Inflammatory macrophage (primary cell): ENCODE measurements at places on chromosomes 13 and 19.

GRCh38 chr13:48264058-48264457 lies 31.1 kb downstream of the ITM2B start:
- DNase-seq, result peak; percentile 59

DNA sequence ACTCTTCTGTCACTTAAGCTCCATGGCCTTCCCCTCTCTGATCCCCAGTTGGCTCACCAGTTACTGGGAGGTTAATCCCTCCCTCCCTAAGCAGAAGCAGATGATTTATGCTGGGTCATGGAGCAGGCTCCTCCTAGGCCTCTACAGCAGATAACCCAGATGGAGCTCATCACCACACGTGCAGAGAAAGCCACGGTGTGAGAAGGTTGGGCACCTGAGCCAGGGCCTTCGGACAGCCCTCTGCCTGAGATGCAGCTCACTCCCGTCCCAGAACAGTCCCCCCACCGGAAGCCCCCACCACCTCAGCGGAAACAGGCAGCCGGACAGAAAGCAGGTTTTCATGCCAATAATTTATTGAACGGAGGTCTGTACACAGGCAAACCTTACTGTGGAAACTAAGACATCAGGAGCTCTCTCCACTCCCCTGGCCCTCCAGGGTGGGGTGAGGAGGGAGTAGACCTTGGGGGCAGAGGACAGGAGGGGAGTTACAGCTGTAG lies 9.8 kb downstream of the ZNF526 start:
- DNase-seq, result no peak

DNA sequence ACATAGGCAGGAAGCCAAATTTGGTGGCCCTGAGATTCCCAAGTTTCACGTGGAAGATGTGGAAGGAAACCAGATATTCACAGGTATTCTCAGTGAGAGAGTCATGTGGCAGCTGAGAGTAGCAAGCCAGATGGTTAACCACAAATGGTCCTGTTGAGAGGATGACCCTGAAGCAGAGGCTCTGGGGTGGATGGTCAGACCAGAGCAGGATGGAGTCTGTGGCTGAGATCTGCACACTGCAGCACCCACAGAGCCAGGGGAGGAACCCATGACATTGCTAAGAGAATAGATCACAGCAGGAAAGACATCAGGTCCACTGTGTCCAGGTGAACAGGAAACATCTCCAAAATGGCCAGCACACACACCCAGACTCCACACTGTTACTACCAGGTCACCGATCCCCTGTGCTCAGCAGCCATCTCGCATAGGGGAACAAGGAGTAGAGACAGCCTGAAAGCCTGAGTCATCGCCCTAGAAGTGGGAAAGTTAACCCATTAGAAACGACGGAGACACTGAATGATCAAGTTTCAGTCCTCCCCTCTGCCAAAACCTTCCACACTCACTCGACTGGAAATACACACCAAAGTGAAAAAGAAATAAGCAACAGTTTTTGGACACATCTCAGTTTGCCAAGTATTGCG lies 160.0 kb downstream of the RBM26 start:
- DNase-seq, result no peak

- peak; percentile 61 for DNase-seq
Measured at GRCh38 chr19:41646589-41647204, 19.8 kb upstream of the CEACAM4 start.

DNA sequence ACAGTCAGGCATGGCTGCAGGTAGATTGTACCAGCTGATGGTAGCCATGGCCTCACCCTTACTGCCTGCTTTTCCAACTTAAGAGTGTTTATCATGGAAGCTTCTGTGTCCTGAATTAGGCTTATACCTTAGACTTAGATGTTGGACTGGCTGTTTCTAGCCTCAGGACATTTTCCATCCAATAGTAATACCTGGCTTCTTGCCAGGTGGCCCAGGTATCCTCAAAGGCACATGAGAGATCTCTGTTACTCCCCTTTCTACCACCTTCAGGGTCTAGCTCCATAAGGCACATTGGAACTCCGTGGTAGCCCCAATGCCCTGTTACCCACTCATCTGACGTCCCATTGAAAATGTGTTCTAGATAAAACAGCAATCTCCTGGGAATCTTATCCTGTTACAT lies 407.5 kb downstream of the SPRY2 start:
- DNase-seq, result no peak

DNA sequence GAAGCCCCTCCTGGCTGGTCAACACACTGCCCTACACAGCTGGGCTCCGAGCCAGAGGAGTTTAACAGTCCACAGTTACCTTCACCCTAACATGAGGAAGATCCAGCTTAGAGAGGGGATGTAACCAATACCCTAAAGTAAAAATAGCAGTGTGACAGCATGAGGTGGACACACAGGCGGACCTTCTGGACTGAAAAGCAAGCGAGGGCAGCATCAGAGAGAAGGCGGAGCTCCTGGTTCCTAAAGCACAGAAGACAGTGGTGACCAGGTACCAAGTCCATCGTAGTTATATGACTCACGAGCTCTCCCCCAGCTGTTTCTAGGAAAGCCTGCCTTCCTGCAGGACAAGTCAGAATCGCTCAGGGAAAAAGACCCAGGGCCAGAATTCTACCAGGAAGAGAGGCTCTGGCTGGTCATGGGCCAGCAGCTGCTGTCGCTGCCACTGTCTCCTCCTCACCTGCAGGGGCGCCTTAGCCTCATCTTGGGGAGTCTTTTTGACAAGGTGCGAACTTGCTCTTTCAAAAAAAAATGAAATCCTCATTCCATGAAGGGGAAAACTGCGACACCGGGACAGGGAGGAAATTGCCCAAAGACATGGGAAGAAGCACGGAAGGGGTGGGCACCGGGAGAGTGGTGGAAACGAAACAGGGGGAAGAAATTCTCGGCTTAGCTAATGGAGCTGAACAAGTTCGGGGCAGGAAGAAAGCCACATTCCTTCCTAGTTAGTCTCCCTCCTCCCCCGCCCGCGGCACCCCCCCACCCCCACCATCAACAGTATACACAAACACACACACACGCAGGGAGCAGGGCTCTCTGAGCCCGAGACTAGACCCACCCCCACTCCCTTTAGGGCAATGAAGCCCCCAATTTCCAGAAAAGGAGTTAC lies 1.7 kb downstream of the ELL start:
- DNase-seq, result peak; percentile 36

DNA sequence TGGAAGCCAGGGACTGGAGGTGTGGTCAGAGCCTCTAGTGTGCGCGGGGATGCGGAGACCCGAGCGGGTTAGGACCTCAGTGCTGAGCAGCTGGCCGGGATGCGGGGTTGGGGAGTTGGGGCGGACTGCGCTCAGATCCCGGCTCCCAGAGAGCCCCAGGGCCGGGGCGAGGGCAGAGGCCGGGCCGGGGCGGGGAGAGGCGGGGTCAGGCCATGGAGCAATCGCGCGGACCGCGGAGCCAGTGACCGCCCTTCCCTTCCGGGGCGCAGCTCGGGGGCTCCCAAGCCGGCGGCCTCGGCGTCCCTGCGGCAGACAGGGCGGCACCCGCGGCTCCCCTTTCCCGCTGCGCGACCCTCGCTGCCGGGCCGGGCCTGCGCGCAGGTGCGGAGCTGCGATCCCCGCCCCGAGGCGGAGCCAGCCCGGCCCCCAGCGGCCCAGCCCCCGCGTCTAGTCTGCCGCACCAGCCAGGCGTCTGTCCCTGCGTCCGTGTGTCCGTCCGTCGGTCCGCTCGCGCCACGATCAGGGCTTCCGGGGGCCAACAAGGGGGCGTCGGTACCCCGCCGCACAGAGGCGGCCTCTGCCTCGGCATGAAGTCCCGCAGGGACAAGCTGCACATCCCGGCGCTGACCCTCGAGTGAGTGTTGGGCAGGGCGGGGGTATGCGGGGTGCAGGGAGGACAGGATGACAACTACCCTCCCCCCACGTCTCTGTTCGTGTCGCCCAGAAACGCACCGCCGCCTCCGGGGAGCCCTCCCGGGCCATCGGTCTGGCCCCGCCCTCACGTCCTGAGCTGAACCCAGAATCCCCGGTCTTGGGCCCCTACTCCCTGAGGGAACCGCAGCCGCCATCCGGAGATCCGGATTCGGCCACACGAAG lies 12.4 kb downstream of the MAST3 start:
- DNase-seq, result peak; percentile 57

DNA sequence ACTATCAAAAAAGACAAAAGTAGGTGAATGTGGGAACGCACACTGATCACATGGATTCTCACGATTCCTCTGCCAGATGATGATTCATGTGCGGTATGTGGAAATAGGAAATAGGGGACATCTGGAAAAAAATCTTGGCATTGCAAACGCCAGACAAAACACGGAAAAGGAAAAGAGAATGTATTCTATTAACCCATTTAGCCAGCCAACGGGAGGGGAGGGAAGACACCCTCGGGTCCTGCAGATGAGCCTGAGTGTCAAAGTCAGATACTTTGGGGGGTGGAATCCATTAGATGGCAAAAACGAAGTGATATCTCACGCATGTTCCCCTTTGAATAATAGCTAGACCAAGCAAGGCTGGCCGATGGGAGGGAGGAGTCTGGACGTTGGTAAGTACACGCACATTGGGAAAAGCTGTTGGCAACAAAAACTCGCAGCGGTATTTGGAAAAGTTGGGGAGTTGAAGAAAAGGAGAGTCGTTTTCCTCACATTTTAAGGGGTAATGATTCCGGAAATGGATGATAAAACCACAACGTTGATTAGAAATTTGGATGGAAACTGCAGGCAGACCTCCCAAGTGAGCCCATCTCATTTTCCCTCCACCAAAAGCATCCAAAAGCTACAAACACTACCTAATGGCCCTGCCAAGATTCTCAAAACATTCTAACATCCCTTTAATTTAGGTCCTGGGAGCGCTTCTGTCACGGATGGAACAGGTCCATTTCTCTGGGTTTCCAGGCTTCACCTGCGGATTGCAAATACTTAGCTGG lies 73.6 kb downstream of the COL4A1 start:
- no peak for DNase-seq

DNA sequence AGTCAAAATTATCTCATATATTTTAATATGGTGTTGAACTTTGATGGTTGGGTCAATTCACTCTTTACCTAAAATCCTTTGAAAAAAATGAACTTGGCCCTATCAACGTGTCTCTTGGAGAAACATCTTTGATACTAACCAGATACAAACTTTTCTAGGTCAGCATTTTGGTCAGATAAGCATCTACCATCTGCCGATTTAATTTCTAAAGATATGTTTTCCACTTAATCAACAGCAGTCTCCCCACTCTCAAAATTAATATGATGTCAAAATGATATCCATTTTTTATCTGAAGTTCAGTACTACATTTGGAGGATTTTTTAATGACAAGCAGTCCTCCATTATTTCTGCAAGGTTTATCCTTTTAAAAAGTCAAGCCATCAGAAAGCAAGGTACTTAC lies 288.8 kb downstream of the DIAPH3 start:
- no peak for DNase-seq

DNA sequence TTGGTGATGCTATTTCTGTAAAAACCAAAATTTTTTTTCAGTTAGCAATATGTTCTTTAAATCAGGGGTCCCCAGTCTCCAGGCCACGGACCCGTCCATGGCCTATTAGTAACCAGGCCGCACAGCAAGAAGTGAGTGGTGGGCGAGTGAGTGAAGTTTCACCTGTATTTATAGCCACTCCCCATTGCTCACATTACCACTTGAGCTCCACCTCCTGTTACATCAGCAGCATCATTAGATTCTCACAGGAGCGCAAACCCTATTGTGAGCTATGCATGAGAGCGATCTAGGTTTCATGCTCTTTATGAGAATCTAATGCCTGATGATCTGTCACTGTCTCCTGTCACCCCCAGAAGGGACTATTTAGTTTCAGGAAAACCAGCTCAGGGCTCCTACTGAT lies 58.9 kb upstream of the SLC7A1 start:
- no peak for DNase-seq

- no peak for DNase-seq
Measured at GRCh38 chr13:103614761-103615160, 548.5 kb upstream of the SLC10A2 start.

GRCh38 chr19:1850809-1851653 lies 2.7 kb upstream of the REXO1 start:
- DNase-seq, result no peak

DNA sequence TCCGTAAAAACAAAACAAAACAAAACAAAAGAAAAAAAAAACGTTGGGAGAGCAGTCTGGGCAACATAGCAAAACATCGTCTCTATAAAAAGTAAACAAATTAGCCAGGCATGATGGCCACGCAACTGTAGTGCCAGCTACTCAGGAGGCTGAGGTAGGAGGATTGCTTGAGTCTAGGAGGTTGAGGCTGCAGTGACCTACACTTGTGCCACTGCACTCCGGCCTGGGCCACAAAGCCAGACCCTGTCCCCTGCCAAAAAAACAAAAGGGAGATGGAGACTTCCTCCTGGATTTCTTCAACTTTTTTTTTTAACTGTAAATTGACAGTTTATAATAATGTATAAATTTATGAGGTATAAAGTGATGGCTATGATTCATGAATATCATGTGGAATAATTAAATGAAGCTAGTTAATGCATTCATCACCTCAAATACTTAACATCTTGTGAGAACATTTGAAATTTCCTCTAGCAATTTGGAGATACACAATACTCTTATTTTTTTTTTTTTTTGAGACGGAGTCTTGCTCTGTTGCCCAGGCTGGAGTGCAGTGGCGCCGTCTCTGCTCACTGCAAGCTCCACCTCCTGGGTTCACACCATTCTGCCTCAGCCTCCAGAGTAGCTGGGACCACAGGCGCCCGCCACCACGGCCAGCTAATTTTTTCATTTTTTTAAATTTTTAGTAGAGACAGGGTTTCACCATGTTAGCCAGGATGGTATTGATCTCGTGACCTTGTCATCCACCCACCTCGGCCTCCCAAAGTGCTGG lies 1.9 kb downstream of the PDCD2L start:
- DNase-seq, result no peak

- DNase-seq, result no peak
Measured at GRCh38 chr19:52691737-52692136, 43.1 kb downstream of the ZNF611 start.

DNA sequence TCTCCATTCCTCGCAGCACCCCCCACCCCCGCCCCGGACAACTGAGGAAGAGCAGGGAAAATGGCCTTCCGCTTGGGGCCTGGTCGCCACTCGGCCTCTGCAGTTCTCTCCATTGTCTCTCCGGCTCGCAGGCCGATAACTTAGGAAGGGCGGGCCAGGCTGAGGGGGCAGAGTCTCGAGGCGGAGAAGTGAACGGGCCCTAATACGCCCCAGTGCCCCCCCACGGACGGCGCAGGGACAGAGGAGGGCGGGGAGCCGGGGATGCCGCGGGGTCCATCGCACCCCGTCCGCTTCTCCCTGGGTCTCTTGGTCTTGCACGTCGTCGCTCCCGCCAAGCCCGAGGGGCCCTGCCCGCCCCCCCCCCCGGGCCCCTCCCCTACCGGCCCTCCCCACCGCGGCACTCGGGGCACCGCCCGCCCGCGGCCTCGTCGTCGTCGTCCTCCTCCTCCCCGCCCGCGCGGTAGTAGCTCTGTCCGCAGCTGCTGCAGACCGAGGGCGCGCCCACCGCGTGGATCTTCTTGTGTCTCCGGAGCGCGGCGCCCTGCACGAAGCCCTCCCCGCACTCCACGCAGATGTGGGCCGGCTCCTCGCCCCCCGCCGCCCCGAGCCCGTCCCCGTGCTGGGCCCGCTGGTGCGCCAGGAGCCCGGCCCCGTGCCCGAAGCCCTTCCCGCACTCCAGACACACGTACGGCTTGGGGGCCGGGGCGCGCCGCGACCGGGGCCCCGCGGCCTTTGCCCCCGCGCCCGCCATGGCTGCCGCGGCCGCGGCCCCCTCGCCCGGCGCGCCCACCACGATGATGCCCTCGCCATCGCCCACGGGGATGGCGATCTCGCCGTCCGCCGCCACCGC lies 33.2 kb downstream of the ZNF787 start:
- no peak for DNase-seq

- no peak for DNase-seq
Measured at GRCh38 chr19:47230921-47231214, at the start of gene BBC3. BBC3 (minus strand) TSS chr19:47231199; CDS start chr19:47228431, 2,768 bp downstream.
